Mesenchymal stem cell (in vitro differentiated cells and primary cell): ENCODE measurements at places on chromosomes 16 and 17.
A peak's percentile ranks its signal among the peaks of the same experiment; 100 is the strongest.

DNA sequence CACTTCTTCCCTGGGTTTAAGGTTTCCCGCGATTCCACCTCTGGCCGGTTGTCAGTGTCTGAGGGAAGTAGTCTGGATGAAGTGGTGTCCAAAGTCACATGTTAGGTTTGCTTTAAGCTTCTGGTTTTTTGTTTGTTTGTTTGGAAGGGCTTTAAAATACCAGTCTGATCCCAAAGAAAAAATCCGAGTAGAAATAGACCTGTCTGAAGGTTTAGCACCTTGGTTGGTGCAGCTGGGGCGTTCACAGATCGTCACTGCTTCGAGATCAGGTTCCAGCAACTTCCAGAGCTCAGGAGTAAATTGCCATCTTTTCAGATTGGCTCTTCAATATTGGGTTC lies 567 bp downstream of the TMEM97 start:
- no peak for DNase-seq

DNA sequence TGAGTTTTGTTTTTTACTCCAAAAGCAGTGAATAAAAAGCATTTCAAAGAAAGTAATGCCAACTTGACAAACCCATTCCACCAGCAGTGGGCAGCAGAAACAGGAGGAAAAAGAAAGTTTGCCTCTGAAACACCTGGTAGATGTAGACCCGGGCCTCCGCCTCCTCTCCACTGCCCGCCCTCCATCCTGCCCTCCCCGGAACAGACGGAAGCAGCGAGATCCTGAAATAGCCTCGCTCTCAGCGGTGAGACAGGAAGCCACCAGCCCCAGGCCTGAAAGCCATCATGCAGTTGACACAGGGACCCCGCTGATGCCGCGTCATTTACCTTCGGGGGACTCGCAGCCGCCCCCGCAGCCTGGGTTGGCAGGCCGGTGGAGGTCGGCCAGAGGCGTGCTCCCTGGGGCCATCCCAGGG lies 67.8 kb downstream of the C16orf78 start:
- DNase-seq: no peak

- DNase-seq: peak; percentile 42
These were observed 4.5 kb upstream of the NAT9 start for GRCh38 chr17:74780443-74781238.

DNA sequence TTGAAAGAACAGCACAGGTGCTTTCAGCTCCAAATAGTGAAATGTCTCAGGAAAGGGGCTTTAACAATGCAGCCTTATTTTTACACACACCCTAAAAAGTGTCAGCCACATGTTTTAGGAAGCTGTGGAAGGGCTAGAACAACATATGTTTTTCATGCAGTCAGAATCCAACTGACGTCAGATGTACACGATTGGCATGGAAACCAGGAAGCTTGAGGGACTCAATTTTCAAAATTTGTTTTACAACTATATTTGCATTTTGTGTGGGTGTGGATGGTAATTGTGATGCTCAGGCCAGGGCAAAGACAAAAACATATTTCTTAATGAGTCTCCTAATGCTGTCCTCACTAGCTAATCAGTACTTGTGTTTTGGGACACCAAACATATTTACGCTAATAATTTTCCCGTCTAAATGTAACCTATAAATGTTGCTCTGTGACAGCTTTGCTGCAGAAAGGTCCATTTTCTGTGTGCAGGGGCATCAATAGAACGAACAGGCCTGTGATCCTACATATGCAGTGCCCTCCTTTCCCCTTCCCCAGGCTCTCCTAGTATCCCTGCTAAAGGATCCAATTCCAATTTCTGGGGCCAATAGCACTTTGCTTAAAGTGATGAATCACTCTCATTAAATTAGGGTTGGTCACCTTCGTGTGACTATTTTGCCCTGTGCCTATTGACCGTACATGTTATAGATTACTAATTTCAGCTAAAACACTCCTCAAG lies 434.0 kb upstream of the CDH5 start:
- DNase-seq: no peak

GRCh38 chr17:65586899-65587298 lies 25.5 kb upstream of the AXIN2 start:
- no peak for DNase-seq

GRCh38 chr16:86892509-86892908 lies 314.2 kb downstream of the FOXL1 start:
- no peak for DNase-seq

GRCh38 chr16:84042308-84042878 lies at the start of gene SLC38A8:
Gene SLC38A8, minus strand, starts transcription at chr16:84042795. Its CDS starts 638 bp downstream, at chr16:84042157.
- DNase-seq: no peak

- DNase-seq: no peak
These were observed 9.1 kb downstream of the ABCC12 start for GRCh38 chr16:48146710-48147109.

- no peak for DNase-seq
These were observed 5.4 kb upstream of the STAT5B start for GRCh38 chr17:42281571-42282096.

- DNase-seq: no peak
These were observed 55.6 kb downstream of the COTL1 start for GRCh38 chr16:84562174-84562815.

GRCh38 chr17:55414983-55415382 lies 6.7 kb downstream of the MMD start:
- DNase-seq: no peak

DNA sequence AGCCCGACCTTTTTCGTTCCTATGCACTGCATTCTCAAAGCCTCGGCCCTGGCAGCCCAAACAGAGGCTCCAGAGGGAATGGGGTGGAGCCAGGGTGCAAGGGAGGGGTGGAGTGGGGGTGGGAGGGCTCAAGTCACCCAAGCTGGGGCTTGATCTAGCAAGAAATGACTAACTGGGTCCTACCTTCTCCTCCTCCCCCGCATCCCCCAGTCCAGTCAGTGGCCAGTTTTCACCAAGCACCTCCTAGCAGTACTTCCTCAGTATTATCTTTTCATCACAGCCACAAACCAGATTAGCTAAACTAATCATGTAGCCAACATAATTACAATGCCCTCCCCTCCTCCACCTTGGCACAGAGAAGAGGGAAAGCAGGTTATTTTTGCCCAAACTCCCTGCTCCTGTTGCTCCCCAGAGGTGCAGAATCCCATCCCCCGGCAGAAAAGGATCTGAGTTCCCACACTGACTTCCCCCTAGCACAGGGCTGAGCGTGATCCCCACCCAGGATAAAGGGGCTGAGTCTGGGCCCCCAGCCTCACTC lies 2.2 kb downstream of the JUP start:
- DNase-seq: peak; percentile 60

DNA sequence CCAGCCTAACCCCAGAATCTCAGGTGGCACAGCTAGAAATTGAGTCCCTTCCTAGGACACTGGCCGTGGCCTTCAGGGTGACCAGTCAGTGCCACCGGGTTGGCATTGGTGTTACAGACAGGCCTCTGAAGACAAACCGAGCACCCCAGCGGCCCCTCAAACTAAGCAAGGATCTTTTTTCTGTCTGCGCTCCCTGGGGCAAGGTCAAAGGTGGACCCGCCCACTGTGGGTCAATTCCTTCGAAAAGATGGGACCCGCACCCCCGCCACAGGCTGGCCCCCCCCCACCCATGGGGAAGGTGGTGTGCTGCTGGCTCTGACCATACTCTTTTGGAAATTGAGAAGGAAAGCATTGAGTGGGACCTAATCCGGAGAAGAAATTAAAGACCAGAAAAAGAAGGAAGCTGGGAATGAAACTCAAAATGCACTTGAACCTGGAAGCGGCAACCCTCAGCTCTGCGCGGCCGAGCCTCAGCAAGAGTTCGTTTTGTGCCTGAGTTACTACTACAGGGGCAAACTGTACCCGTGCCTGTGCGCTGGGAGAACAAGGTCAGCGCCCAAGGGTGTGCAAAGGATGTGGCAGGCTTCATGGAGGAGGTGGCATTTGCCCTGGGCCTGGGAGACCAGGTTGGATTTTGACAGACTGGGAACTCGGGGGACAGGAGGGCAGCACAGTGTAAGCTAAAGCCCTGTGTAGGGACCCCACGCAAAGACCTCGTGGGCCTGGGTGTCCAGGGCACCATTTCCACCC lies 20.4 kb downstream of the TMC6 start:
- DNase-seq: no peak

DNA sequence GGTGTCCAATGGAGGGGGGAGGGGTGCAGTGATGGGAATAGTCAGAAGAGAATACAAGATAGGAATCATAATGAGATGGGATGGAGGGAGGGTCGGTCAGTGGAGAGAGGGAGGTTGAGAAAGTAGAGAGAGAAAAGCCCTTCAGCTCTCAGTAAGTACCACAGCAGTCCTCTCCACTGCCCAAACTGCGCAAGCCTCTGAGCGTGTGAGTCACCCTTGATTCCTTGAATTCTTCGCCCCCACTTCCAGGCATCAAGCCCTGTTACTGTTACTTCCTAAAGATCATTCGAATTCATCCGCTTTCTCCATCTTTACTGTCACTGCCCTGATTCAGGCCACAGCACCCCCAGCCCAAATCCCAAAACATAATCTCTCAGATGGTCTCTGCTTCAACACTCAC lies 2.5 kb downstream of the GUCY2D start:
- peak; percentile 33 for DNase-seq

DNA sequence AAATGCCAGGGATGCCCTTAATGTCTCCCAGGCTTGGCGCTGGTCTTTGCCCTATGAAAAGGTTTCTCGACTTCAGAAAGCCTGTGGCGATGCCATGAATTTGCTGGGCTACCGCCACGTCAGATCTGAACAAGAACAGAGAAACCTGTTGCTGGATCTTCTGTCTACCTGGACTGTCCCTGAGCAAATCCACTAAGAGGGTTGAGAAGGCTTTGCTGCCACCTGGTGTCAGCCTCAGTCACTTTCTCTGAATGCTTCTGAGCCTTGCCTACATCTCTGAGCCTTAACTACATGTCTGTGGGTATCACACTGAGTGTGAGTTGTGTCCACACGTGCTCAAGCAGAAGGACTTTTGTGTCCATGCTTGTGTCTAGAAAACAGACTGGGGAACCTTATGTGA lies 11.4 kb downstream of the CHST4 start:
- peak; percentile 24 for DNase-seq

DNA sequence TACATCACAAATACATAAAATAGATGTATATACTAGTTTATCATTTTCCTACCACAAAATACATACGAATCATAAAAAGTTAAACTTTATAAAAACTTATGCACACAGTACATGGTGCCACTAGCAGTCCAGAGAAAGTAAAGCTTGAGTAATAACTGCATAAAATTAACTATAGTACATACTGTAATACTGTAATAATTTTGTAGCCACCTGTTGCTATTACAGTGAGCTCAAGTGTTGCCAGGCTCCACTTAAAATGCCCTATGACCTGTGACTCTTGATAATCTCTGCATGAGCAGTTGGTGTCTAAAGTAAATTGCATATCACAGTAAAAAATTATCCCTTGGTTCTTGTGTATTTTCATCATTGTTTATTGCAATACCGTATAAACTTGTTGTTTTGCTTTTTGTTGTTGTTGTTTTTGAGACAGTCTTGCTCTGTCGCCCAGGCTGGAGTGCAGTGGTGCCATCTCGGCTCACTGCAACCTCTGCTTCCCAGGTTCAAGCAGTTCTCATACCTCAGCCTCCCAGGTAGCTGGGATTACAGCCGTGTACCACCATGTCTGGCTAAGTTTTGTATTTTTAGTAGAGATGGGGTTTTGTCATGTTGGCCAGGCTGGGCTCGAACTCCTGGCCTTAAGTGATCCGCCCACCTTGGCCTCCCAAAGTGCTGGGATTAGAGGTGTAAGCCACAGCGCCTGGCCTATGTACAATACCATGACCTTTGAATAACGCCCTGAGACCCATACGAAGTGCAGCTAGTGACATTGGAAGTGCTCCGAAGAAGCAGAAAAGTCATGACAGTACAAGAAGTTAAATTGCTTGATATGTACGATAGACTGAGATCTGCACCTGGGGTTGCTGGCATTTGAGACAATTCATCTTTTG lies 6.6 kb downstream of the LUC7L3 start:
- no peak for DNase-seq

DNA sequence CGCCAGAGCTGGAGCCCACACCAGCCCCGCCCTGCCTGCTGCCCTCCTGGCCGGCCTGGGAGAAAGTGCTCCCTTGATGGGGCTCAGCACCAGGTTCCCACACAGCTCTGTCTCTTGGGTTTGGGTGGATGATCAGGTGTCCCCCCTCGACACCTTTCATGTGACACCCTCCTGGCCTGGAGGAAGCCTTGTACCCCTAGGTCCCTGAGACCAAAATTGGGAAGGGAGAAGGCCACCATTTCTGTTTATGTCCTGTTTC lies 19.4 kb upstream of the PLLP start:
- no peak for DNase-seq

DNA sequence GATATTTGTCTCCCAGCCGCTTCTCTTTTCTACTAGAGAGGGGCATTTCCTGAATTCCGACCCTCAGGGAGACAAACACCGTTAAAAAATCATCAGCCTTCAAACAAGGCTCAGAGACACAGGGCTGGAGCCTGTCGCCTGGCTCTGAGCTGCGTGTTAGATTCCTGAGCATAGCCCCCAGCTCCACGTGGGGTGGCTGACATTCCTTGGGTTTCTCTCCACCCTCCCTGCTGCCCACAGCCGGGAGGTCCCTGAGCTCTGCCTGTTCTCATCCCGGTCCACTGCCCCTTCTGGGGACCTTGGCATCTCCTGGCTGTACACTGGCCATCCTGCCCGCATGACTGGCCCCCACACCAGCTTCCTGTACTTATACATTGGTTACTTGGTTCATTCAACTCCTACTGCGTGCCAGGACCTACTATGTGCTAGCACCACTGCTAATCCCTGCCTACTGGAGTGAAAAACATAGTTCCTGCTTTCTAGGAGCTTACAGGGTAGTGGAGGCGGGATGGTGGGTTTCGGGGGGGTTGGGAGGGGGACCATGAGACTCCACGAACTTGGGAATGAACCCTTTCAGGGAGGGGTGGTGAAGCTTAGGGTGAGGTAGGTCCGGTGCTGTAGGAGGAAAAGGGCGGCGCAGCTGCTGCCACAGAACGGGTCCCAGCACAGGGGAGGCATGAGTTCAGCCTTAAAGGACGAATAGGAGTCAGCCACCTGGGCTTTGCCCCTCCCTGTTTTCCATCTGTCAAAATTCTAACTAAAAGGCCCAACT lies 52.1 kb upstream of the TMEM132E start:
- DNase-seq: no peak

DNA sequence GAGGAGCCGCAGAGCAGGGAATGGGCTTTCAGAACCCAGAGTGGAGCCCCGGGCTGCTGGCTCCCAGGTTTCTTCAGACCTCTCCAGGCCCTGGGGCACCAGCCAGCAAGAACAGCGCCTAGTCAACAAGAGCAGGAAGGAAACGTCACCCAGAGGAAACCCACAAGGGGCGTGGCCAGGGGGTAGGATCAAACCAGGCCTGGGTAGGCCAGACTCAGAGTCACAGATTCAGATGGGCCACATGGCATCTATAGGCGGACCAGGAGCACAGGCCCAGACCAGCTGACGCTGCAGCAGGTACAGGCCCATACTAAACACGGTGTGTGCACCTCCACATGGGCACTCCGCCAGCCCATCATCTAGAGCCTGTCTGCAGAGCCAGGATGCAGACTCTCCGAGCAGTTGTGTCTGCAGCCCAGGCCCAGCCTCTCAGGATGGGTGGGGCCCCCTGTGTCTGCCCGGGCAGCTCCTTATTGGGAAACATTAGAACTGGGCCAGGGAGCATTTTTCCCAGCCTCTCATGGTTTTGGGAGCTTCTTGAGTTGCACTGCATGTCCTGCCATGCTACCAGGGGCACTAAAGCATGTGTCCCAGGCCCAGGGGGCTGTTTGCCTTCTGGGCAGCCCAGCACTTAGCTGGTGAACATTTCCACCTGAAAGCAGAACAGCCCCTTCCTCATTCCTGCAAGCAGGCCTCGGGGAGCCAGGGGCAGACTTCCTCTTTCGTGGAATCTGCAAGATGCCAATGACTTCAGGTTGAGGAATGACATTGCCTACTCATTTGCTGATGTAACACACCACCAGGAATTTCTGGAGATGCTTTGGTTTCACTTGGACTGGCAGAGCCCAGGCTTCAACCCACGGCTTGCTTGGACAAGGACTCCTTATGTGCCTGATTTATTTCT lies at the start of gene NLRP1:
TSS of gene NLRP1 (minus strand) at position 127 of the 904 bp plus-strand sequence. CDS start 552 bp downstream, outside the sequence.
- peak; percentile 91 for DNase-seq
